Foreskin keratinocyte (primary cell): ENCODE measurements at places on chromosomes 13 and 19. TPM values are rescaled to one million over a fixed set of nuclear protein-coding genes. Genes with fewer than 3 reads are reported as not detected.

- no peak for DNase-seq
Measured at GRCh38 chr13:45412274-45413049, 5.7 kb downstream of the SLC25A30 start.

DNA sequence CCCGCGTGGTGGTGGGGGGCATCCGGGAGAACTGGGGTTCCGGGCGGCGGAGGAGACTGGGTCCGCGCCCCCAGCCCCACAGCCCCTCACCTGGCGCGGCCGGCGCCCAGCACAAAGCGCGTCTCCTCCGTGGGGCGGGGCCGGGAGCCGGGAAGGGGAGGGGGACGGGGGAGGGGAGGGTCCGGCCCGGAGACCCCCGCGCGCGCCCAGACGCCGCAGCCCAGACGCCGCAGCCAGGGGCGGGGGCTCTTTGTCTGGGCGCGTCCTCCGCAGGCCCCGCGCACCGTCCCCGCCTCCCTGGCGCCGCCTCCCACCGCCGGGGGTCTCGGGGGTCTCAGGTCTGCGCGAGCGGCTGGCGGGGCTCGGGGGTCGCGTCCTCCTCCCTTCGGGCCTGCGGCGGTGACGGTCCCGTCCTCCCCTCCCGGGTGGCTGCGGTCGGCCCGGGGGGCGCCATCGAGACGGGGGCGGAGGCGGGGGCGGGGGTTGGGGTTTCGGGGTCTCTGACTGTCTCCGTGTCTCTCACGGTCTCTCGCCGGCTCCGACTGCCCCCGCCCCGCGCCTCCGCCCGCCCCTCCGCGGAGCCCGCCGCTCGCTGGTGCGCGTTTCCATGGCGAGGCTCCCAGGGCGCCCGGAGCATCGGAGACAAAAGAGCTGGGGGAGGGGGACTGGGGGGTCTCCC, at the start of gene PLPPR3:
TSS of gene PLPPR3 (minus strand) at position 131 of the 679 bp plus-strand sequence. CDS start 396 bp downstream, outside the sequence.
- no peak for DNase-seq

GRCh38 chr13:24292481-24292880, 16.9 kb upstream of the C1QTNF9 start:
- no peak for DNase-seq

- no peak for DNase-seq
Measured at GRCh38 chr13:59478908-59479307, 684.8 kb downstream of the DIAPH3 start.

DNA sequence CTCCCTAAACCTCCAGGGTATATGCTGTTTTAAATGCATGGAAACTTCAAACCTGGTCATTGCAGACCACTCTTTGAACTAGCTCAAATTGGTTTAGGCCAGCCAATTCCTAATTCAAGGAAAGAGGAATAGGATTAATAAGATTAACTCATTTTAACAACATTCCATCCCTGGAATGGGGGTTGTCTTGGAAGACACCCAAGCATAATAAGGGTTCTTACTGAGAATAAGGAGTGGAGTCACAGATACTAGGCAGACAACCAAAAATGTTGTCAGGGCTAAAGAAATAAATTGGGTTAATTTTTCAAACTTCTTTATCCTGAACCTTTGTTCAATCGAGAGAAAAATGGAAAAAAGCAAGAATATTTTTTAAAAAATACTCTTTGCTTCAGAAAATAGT, 186.2 kb downstream of the PCDH9 start:
- DNase-seq = no peak

- DNase-seq = no peak
Measured at GRCh38 chr13:78881054-78881453, 222.1 kb upstream of the OBI1 start.

DNA sequence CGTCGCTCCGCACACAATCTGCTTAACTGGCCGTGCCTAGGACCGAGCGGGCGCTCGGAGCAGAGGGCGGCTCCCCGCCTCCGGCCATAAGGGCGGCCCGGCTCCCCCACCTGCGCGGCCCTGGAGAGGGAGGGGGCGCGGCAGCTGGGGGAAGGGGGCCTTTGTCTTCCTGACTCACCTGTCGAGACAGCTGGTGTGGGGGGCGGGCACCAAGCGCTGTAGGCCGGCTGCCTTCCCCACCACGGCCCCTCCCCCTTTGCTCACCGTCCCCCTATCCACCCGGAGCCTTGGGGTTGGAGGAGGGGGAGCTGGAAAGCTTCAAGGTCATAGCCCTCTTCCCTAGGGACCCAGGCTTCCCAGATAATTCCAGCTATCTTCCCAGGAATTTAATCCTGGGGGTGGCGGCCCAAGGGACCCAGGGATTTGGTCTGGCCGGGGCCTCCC, 1.2 kb downstream of the VASP start:
- DNase-seq = peak; percentile 33

DNA sequence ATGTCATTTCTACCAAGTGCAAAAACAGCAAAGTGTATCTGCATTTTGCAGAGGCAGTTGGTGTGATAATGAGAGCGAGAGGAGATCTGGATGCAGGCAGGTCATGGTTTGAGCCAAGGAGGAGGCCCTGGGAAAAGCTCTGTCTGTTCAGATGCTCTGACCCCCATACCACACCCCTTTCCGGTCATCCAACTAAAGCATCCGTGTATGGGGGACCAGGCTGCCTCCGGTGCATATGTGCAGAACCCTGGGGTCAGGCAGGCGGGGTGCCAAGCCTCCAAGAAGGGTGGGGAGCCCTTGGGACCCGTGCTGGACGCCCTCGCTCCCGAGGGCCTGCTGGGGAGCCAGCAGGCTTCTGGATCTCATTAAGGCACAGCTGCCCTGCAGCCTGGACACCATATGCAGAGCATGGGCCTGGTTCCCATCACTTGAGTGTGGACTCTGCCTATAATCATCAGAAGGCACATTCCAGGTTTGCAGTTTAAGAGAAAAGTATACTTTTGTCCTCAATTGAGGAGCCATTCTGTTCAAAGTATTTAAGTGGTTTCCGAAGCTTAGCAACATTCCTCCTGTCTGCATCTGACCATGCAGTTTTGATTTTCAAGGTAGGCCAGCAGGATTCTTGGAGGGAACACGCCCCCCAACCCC, 56.1 kb downstream of the ALOX5AP start:
- no peak for DNase-seq

GRCh38 chr19:49832556-49832955, 14.5 kb downstream of the MED25 start:
- DNase-seq = no peak

DNA sequence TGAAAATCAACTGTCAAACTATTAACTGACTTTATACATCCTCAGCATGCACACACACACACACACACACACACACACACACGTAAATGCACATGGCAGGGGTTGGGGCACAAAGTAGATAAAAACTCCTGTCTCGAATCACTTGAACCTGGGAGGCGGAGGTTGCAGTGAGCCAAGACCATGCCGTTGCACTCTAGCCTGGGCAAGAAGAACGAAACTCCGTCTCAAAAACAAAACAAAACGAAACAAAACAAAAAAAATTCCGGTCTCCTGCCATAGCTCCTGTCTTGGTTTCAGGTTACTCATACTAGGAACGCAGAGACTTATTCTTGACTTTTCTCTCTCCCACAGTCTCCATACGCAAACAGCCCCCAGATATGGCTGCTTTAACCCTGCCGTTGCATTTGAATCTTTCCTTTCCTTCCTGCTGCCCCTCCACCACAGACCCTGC, 148.9 kb downstream of the SHISA2 start:
- DNase-seq = peak; percentile 38

- no peak for DNase-seq
Measured at GRCh38 chr13:44053208-44053607, 173.5 kb downstream of the LACC1 start.

DNA sequence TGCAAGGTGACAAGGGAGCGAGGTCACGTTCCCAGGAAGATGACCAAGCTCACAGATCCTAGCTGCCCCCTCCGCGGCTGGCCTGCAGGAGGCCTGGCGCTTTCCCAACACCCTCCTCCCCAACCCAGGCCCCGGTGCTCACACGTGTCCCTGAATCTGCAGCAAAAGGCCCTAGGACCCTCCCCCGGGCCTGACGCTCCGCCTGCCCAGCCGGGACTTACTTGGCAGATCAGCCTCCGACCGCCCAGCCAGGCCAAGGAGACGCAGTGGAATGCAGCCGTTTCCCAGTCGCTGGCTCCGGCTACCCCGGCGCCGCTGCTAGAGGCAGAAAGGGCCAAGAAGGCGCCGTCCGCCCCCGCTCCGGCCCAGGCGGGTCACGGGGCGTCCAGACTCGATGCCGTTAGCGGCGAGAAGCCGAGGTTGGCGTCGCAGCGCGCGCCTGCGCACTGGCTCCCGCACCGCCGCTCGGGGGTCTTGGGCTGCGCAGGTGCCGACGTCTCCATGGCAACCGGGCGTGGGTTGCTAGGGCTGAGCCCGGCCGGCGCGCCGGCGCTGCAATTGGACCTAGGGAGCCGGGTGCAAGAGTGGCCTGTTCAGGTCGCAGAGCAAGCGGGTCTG, at the start of gene PNMA8A:
TSS of gene PNMA8A (minus strand) at position 448 of the 618 bp plus-strand sequence. CDS start 528 bp downstream, outside the sequence.
- DNase-seq = peak; percentile 15

GRCh38 chr13:110382229-110382628, 75.1 kb downstream of the COL4A2 start:
- DNase-seq = peak; percentile 77

GRCh38 chr13:37618554-37618953, 20.0 kb upstream of the POSTN start:
- peak; percentile 30 for DNase-seq

GRCh38 chr13:63307228-63307627, 1891.6 kb upstream of the PCDH20 start:
- peak; percentile 8 for DNase-seq

DNA sequence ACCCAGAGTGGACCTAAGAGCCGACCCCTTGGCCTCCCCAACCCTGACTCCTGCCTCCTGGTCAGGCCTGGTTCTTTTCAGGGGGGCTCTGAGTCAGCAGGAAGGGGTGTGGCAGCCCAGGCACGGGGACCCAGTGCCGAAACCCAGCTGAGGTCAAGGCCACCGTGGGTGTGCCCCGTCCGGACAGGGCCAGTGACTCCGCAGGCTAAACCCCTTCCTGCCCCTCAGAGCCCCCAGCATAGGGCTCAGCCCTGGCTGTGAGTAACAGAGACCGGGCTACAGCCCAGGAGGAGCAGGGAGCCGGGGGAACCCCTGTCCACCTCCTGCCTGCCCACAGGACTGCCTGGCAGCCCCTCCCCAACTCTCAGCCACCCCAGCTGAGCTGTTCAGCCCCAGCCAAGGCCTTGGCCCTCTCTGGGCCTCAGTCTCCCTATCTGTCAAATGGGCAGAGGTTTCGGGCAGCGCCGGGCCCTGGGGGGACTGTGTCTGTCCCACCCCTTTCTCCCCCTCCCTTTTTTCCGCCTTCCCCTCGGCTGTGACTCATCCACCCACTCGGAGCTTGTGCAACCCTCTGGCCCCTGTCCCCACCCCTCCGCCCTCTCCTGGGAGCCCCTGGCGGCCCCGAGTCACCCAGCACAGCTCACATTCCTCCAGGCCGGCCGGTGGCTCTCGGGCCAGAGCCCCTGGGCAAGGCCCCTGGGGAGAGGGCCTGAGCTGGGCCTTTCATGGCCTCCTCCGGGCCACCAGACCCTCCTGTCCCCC, 8.6 kb downstream of the ZBTB7A start:
- peak; percentile 61 for DNase-seq

GRCh38 chr13:35140831-35141230, 198.8 kb downstream of the NBEA start:
- DNase-seq = no peak

GRCh38 chr19:43286096-43286495, 16.8 kb upstream of the PSG9 start:
- DNase-seq = no peak

GRCh38 chr13:75196147-75196837, 285.7 kb downstream of the TBC1D4 start:
- no peak for DNase-seq

- no peak for DNase-seq
Measured at GRCh38 chr19:47172666-47173455, 42.2 kb downstream of the SAE1 start.

DNA sequence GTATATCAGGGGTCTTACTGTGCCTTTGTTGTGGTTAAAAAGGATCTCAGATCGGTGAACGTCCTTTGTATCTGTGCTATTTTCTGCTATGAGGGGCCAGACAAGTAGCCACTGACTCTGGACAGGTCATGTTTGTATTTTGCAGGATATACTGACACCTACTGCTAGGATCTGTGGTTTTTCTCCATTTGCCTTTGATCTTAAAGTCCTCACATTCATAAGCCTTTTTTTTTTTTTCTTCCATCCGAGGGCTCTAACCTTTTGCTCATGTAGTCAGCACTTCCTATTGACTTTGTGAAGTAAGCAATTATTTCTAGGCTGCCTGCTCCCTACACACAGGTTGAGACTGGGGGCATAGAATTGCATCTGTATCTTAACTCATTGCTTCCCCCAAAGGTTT, 106.2 kb downstream of the SLITRK5 start:
- DNase-seq = no peak

DNA sequence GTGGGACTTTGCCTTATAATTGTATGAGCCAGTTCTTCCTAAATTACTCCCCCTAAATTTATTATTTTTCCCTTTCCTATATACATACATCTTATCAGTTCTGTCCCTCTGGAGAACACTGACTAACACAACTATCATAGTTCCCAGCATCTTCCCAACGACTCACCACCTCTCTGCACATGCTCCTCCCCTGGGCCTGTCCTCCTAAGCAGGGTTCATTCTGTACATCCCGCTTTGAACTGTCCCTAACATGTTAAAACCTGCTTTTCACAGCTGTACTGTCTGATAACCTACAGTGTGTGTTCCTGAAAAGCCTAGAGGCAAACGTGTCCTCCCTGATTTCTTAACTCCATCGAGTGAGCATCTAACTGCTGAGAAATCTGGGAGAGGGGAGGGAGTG, 141.7 kb downstream of the EFNB2 start:
- peak; percentile 92 for DNase-seq

DNA sequence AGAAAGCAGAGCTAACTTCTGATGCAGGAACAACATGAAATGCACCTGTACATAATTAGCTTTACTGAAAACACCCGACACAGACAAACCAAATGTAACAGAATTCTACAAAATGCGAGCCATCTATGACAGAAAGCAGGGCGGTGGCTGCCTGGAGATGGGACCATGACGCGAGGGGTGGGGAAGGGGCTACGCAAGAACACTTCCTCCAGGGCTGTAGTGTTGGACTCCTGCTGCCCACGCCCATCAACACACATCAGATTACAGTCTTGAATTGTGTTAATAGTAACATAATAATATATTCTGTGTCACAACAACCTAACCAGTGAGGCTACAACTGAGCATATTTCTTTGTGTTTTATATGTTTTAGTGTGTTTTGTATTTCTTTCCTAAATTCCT, 103.2 kb downstream of the SPACA7 start:
- no peak for DNase-seq

DNA sequence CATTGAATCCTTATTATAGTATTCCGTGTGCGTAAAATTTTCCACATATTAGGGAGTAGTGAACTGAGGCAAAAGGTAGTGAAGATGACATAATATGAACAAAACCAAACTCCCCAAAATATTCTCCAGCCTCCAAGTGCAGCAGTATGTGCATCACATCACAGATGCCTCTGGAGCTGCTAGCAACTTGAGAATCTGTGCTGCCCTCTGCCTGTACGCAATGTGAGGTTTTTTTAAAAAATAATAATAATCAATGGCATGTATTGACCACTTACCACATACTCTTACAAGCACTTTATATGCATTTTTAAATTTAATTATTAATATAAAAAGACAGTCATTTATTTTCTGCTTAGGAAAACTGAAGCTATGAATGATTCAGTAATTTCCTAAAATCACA, 583.0 kb upstream of the SPRY2 start:
- no peak for DNase-seq

- DNase-seq = no peak
Measured at GRCh38 chr19:35607661-35608060, 4.9 kb upstream of the HAUS5 start.

GRCh38 chr13:112832811-112833210, 136.2 kb upstream of the MCF2L start:
- DNase-seq = no peak

Gene C2CD4C
- 4.3 and 5.2 TPM in 2 replicates for total RNA-seq

Gene IGSF23
- total RNA-seq = not detected in 2 replicates

Gene ZFP82
- 4.7 and 5.6 TPM in 2 replicates for total RNA-seq

Gene INSL3
- total RNA-seq = 0.14 and 0.51 TPM in 2 replicates

Gene SIGLECL1
- not detected in 2 replicates for total RNA-seq

Gene CCL25
- total RNA-seq = not detected in 2 replicates
